ENCODE measurements at places on chromosomes 16 and 17.

DNA sequence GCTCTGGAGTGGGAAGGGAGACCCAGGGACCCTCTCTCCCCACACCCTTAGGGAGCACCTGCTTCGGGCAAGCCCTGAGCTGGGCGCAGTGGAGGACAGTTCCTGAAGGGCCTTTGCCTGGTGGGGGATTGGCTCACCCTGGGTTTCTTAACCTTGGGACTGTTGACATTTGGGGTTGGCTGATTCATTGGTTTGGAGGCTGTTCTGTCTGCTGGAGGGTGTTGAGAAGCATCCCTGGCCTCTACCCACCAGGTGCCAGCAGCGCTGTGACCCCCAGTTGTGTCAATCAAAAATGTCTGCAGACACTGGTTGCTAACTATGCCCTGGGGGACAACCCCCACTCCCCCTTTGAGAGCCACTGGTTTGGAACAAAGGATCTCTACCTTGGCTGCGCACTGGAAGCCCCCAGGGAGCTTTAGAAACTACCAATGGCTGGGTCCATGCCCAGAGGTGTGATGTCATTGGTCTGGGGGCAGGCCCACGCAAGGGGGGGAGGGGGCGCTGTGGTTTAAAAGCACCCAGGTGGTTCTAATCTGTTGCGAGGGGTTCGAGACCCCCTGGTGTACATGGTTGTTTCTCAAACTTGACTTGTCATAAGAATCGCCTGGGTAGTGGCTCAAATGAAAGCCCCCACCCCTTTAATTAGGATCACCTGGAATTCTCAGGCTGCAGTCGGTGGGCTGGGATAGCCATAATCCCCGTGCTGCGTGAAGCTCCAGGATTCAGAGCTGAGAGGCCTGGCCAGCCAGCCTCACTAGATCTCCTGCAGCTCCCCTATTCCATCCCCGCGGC, 151.9 kb upstream of the GSE1 start:
- no peak for DNase-seq

DNA sequence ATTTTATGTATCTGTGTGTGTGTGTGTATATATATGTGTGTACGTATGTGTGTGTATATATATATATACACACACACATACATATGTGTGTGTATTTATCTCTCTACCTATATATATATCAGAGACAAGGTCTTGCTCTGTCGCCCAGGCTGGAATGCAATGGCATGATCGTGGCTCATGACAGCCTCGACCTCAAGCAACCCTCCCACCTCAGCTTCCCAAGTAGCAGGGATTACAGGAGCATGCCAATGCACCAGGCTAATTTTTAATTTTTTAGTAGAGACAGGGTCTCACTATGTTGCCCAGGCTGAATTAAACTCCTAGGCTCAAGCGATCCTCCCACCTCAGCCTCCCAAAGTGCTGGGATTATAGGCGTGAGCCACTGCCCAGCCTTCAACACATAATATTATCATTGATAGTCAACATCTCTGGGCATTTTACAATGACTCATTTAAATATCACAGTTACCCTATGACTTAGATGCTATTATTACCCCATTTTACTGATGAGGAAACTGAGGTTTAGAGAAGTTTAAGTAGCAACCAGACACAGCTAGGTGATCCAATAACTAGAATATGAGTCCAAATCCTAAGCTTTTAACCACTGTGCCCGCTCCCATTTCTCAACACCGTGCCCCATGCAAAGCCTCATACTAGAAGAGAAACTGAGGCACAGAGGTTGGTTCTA, 24.3 kb downstream of the G6PC3 start:
- DNase-seq, result no peak

DNA sequence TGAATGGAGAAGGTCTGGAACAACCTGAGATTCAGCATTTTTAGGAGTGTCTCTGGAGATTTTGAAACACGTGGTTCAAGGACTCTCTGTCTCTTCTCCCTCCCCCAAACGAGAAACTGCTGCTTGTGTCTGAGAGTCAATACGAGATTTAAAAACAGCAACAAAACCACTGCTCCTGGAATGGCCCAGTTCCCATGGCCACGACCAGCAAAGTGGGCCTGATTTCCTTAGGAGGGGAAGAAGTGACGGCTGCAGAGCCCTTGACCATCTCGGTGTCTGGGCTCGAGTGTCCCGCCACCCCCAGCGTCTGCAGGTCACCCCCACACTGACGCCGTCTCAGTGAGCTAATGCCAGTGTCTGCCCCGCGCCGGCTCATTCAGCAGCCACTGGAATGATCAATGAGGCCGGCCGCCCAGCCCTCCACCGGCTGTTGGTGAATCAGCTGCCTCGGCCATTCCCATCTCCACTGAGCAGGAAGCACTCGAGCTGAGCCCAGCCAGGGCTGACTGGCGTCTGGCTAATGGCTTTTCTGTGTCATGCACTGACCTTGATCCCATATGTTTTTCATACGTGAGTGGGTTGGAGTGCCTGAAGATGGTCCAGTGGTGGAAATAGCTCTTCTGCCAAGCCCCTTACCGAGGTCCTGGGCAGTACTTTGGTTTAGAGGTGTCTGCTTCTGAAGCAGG, 151.8 kb downstream of the PITPNC1 start:
- DNase-seq, result no peak

- DNase-seq, result no peak
These were observed 8.4 kb upstream of the PPP1R1B start for GRCh38 chr17:39618246-39618913.

- DNase-seq, result no peak
These were observed 146.8 kb downstream of the SEC14L1 start for GRCh38 chr17:77287432-77288068.

DNA sequence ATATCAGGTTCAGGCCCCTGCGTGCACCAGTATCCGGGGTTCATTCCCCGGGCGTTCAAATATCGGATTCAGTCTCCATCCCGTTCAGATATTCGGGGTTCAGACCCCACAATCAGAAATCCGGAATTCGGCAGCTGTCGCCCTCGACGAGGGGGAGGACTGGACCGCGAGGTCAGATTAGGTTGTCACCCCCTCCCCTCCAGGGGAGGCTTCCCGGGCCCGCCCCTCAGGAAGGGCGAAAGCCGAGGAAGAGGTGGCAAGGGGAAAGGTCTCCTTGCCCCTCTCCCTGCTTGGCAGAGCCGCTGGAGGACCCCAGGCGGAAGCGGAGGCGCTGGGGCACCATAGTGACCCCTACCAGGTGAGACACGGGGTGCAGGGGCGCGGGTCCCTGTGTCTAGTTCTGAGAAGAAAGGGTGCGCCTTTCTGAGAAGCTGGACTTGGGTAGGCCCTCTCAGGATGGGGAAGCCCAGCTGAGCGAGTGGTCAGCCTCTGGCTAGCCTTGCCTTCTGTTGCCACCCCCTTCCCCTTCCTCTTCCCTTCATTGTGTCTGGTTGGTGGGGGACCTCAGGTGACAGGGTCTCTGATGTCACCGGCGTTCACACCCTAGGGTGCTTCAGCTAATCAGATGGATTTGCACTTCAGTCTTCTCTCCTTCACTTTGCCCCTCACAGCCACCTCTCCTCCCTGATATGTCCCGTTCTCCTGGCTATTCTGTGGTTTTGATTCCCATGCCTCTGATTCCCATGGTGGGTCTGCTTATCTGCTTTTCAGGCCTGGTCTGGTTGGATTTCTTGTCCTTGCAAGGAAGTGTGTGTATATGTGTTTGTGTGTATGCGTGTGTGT, 844 bp downstream of the TAOK2 start:
- no peak for DNase-seq

DNA sequence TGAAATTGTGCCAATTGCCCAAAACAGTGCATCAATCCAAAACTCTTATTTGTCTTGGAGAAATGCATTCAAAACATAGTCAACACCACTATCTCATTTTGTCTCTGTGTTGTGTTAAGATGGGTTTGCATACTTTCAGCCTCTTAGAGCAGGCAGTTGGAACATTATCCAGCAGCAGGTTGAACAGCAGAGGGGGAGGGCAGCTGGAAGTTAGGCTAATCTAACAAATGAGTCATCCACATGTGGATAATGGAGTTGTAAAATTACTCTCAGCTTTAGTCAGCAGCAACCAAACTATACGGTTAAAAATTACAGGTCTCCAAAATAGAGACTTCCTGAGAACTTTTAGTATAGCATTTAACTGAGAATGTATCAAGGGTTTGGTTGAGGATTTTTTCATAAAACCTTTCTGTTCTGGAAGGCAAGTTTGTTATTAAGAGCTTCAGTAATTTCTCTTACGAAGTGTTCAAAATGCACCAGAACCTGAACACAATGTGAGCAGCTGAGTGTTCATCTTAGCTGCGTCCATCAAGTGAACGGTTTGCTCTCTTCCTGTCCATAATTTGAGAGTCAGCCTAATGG, 46.3 kb downstream of the PRKCA start:
- DNase-seq, result no peak

All from NCI-H1048 (cell line).